GM12891 (cell line): ENCODE measurements at places on chromosomes 3 and 15.

- no peak for DNase-seq
Measured at GRCh38 chr3:70245746-70246525, 66.5 kb downstream of the MDFIC2 start.

DNA sequence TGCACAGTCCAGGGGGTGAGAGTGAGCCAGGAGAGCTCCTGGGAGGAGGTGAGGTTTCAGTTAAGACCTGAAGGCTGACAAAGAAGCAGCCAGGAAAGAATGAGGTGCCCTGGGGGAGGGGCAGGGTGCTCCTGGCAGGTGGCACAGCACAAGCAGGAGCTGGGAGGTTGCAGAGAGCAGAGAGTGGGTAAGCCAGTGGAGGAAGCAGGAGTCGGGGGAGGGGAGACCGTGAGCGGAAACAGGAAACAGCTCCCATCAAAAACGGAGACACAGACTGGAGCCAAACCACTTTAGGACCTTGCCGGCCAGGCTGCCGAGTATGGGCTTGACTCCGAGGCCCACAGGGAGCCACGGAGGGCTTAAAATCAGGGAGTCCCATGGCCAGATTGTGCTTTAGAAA, 12.1 kb upstream of the FBLN2 start:
- DNase-seq, result no peak

DNA sequence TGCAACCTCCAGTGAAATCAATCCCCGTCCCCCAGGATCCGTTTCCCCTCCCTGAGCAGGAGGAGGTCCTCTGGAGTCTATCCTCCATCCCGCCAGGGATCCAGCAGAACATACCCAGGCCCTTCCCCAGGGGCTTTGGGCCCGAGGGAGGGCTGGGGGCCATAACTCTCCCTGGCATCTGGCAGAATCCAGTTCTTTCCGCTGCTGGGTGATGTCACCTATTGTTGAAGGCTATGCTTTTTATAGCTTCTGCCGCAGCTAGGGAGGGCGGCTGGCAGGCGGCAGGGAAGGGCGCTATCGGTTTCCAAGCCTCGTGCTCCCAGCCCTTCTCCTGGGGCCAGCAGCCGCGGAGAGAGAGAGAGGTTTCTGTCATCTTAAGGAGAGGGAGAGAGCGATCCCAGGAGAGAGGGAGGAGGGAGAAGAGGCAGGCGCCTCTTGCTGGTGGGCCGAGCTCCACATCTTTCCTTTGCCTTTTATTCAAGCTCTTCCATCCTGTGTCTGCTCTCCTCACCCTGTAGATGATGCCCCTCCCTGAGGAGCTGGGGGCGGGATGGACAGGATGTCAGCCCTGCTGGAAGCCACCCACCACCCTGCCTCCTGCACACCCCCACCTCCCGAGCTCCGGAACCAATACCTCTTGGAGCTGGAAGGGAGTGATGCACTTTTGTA, 120.1 kb downstream of the ANP32A start:
- DNase-seq, result no peak

GRCh38 chr3:75237477-75237876, 426.7 kb upstream of the FRG2C start:
- no peak for DNase-seq

GRCh38 chr3:140472306-140473020, 205.4 kb upstream of the TRIM42 start:
- DNase-seq, result no peak

- DNase-seq, result no peak
Measured at GRCh38 chr3:140686128-140686527, 8.3 kb downstream of the TRIM42 start.

- DNase-seq, result no peak
Measured at GRCh38 chr3:43768381-43768973, 77.7 kb downstream of the ABHD5 start.

- no peak for DNase-seq
Measured at GRCh38 chr15:52369455-52369854, 73.9 kb upstream of the MYO5C start.

GRCh38 chr3:70742081-70742480, 429.6 kb upstream of the MDFIC2 start:
- DNase-seq, result no peak

DNA sequence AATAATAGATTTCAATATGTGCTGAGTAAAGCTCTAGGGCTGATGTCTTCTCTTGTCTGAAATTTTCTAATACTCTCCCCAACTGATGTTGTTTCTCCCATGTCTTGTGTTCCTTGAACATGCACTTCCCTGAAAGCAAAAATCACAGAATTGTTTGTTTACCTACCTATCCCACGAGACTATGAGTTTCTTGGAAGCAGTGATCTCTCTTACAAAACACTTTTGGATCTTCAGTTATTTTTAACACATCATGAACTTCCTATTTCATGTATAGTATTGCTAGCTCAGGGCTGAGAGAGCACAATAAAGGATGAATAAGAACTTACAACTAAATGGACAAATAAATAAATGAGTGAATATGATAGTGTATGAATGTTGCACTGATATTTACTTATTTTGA, 365.0 kb downstream of the ROBO2 start:
- no peak for DNase-seq

DNA sequence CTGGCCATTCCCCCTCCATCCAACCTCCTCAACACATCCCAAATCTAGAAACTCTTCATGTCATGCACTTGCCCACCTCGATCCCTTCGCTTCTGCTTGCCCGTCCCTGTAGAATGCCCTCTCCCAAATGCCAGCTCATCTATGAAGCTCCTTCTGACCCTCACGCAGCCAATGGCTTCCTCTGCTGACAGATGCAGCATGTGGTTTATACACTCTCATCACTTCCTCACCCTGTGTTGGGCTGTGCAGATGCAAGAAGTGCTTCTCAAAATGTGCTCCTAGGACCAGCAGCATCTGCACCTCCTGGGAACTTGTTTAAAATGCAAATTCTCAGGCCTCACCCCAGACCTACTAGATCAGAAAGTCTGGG, 51.7 kb downstream of the SEMA5B start:
- DNase-seq, result no peak

DNA sequence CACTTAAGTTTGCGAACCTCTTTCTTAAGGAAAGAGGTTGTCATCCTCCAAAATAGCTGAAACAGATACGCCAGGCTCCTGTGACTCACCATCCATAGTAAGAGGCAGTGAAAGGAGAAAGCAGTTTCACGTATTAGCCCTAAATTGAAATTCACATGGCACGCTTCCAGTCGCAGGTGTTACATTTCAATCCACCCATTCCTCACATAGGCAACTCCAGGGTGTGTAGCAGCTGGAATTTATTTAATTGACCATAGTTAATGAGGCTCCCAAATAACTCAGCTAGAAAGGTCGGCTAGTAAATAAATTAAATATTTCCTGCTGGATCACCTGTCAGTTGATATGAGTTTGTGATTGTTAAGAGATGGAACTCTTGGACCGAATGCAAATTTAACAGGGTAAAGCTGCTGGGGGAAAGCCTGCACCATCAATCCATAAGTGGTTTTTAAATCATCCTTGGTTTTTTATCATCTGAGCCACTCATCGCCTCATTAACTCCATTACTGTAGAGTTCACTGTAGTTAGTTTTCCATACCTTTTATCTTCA, 19.6 kb downstream of the NSUN3 start:
- no peak for DNase-seq

GRCh38 chr3:157182879-157183278, 22.9 kb upstream of the CCNL1 start:
- no peak for DNase-seq

DNA sequence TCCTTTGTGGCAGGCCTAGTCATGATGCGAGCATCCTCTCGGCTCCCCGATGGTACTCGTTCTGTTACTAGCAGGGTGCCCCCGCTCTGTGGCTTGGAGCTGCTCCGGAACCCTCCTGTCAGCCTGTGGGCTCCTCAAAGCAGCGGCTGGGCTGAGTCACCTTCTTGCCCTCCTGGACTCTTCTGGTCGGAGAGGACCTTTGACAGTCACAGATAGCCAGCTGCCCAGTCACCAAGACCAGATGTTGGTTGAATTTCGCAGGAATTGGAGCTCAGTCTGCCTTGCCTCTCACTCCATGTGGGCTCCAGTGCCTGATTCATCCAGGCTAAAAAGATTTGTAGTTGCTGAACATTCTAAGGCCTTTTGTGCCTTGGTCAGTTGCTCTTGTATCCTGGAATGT, 94.5 kb downstream of the CHCHD6 start:
- DNase-seq, result no peak

- DNase-seq, result no peak
Measured at GRCh38 chr15:70451821-70452653, 311.3 kb downstream of the UACA start.

GRCh38 chr15:80890341-80891005, 99.1 kb downstream of the MESD start:
- no peak for DNase-seq

DNA sequence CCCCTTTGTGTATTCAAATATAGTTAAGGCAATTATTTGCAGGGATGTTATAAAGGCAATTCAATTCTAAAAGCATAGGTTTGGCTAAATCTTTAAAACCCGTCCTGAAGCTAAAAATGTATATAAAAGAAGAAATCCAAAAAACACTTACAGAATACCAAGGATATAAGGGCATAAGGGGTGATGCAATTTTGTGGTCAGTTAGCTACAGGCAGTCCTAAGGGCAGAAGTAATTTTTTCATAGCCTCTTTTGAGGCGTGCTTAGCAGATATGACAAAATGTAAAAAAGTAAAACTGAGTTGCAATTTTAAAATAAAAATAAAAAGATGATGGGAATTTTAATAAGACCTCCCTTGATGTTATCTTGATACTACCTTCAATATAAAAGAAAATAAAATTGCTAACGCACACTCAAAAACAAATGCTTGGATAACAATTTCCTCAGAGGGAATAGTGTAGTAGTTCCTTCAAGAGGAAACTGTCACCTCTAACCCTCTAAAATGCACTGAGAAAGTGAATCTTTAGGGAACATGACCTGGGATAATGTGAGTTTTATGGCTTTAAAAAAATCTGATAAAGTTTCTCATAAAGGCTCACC, 104.2 kb downstream of the MYH15 start:
- no peak for DNase-seq

GRCh38 chr15:40307421-40308211, at the start of gene PLCB2:
PLCB2 (minus strand) TSS chr15:40307935; CDS start chr15:40307672, 263 bp downstream.
- no peak for DNase-seq

DNA sequence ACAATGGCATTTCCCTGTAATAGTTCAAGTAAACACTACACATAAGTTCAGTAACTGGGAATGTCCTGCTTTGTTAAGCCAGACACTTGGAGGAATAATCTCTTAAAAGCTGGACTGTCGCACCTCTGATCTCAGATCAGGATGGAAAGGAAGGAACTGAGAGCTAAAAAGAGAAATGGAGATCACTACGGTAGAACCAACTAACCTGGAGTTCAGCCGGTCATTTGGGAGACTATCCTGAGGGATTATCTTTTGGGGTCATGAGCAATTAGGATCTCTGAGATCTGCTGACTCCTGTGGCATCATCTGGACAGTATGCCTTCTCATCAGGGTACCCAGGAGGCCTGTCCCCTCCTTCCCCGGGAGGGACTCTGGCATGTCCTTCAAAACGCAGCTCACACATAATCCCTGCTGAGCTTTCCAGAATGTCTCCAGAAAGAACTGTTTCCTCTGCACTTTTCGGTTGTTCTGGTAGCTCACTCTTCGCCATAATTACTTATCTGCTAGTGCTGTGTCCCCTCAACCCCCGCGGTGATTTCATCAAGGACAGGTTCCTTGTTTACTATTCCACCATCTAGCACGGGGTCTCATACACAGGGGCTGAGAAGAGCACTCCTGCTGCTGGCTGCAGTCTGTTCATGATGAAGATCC, 115.6 kb downstream of the SENP2 start:
- no peak for DNase-seq

GRCh38 chr15:90174140-90174875, 26.8 kb upstream of the SEMA4B start:
- DNase-seq, result no peak

- no peak for DNase-seq
Measured at GRCh38 chr3:55564726-55565125, 77.6 kb upstream of the WNT5A start.

- no peak for DNase-seq
Measured at GRCh38 chr3:163548015-163548414, 1530.3 kb downstream of the SI start.

- DNase-seq, result no peak
Measured at GRCh38 chr15:24756101-24756500, 80.5 kb downstream of the NPAP1 start.

GRCh38 chr15:94412979-94413746, 181.8 kb downstream of the MCTP2 start:
- no peak for DNase-seq

GRCh38 chr3:134535186-134535970, 49.5 kb downstream of the CEP63 start:
- DNase-seq, result no peak

DNA sequence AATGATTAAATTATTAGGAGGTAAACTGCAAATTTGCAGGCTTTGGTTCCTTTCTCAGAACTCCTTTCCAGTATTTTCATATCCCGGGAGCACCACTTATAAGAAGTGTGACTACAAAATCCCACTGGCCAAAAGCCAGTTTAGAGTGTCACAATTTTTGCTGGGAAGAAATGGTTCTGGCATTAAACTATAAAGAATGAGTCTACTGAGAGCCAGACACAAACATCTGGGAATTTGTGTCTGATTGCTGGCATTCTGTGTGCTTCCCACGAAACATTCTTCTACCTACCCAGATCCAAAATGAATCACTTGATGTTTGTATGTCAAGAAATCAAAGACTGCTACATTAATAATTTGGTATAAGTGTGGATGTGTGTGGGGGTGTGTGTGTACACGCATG, 82.8 kb downstream of the DUT start:
- DNase-seq, result no peak

DNA sequence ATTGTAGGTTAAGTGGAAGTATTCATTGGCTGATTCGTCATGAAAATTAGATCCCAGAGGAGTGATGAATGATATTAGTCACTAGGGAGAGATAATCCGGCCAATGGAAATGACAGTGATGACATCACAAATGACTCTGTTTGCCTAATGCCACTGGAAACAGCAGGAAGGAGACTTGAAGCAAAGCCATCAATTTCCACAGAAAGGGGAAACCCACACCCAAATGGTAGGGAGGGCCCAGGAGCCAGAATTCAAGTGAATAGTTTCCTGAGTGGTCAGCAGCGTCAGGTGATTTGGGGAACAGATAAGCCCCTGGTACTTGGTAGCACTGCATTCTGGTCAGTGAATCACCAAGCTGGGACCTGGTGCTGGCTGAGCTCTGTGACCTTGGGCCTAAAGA, 3.3 kb upstream of the ADAMTS9 start:
- no peak for DNase-seq

DNA sequence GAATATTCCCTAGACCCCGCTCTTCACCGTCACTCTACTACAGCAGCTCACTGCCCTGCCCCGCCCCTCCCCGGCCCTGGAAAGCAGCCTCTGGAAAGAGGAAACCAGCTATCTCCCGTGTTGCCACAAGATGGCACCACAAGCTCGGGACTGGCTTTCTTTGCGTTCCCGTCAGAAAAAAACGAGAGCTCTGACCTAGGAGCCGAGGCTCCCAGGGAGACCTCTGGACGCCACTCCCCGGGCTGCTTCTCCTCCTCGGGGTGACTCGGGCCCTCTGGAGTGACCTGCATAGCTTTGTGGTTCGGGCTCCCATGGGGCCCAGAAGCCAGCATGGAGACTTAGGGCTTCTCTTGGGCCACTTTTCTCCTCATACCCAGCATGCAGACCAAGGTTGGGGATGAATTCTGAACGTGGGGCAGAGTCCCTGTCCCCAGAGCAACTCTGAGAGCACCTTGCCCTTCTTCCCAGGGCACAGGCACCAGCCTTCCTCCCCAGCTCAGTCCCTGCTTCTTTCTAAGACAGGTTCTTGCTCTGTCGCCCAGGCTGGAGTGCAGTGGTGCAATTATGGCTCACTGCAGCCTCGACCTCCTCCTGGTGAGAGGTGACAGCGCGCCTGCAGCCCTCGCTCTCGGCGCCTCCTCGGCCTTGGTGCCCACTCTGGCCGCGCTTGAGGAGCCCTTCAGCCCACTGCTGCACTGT, 19.0 kb downstream of the STOML1 start:
- DNase-seq, result peak; percentile 73

- no peak for DNase-seq
Measured at GRCh38 chr3:191915712-191916111, 454.7 kb downstream of the PYDC2 start.
